Psoas muscle (tissue), 8 donors: ENCODE measurements at places on chromosomes 3 and 15. TPM values are rescaled to one million over a fixed set of nuclear protein-coding genes. Genes with fewer than 3 reads are reported as not detected.

DNA sequence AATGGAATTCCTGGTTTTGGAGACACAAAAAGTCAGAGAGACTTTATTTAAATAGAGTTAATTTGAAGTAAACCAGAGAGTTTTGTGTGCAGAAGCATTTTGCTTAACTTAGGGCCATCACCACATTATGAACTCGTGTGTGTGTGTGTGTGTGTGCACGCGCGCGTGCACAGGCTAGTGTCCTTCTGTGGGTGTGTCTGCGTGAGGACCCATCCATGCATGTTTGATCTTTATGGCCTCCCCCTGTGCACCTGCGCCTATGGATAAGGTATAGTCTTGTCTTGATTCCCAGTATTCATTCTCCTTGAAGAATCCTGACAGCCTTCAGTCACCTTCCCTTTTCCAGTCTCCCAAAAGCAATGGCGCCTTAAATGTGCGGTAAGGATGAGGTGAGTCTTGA lies 26.0 kb downstream of the MUC20 start:
- DNase-seq = no peak

GRCh38 chr15:53586799-53587198 lies 172.7 kb downstream of the WDR72 start:
- no peak for DNase-seq

- DNase-seq = no peak
Observed at GRCh38 chr3:192091831-192092230, 630.9 kb downstream of the PYDC2 start.

- no peak for DNase-seq
Observed at GRCh38 chr3:81823882-81824395, 62.5 kb upstream of the GBE1 start.

DNA sequence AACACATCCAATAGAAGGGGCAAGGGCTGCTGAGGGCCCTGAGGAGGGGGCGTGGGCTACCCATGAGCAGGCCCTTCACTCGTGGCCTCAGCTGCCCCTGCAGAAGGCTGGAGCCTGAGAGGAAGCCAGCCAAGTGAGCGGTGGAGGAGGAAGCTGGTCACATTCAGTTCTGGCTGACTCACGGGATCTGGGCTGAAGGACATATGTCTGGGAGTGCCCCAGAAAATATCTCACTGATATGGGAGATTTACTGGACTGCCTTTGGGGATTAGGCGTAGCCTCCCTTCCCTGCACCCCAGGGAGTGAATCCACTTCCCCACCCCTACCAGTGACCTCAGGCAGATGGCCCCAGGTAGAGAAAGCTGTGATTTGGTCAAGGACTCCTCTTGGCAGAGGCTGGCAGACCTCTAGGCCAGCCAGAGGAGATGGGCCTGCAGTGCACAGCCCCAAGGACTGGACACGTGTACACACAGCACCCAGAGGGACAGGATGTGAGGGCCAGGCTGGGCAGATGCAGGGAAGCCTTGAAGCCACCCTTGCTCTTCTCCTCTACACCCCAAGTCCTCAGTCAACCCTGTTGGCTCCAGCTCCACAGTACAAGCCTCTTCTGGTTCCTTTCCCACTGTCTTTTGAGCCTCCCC lies 14.2 kb upstream of the ANKDD1A start:
- peak; percentile 75 for DNase-seq

DNA sequence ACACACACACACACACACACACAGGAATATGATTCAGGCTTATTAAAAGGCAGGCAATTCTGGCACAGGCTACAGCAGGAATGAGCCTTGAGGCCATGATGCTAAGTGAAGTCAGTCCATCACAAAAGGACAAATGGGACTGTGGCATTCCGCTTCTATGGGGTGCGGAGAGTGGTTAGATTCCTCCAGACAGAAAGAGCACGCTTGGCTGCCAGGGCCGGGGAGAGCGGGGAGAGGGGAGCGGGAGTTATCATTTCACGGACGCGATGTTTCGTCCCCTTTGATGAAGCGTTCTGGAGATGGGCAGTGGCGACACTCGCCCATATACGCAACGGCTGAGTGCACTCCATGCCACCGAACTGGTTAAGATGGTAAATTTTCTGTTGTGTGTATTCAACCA lies 58.5 kb upstream of the FAM174B start:
- no peak for DNase-seq

- DNase-seq = peak; percentile 40
Observed at GRCh38 chr3:52082951-52083350, 26.6 kb upstream of the DUSP7 start.

DNA sequence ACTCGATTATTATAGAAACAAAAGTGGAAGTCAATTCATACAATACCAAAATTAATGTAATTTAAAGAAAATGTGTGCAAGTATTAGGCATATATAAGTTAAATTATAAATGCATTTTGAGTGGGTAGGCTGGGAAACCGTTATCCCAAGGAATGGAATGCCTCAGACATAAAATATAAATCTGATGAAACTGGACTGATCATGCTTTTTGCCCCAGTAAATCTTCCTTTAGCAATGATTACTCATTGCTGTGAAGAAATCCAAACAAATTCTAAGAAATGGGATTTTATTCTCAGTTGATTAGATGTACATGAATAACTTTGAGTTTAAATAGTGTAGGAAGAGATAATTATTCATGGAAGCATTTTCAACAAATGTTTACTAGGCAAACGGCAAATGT lies 185.5 kb upstream of the KCNMB2 start:
- no peak for DNase-seq

DNA sequence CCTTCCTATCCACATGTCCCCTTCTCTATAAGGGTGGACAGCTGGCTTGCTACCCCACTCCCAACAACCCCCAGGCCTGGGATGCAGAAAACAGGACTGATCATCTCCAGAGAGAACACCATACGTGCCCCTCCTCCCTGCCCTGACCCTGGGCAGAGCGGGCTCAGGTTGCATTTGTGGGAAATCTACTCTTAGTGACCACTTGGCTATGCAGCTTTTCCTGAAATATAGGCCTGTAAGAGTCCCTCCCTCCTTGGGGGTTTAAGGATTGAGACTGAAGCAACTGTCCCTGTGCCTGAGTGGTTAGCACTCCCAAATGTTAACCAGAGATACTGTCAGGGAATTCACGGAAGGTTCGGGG lies 11.7 kb downstream of the SH2D7 start:
- DNase-seq = no peak

- DNase-seq = no peak
Observed at GRCh38 chr3:189108735-189109134, 63.0 kb upstream of the TPRG1 start.

DNA sequence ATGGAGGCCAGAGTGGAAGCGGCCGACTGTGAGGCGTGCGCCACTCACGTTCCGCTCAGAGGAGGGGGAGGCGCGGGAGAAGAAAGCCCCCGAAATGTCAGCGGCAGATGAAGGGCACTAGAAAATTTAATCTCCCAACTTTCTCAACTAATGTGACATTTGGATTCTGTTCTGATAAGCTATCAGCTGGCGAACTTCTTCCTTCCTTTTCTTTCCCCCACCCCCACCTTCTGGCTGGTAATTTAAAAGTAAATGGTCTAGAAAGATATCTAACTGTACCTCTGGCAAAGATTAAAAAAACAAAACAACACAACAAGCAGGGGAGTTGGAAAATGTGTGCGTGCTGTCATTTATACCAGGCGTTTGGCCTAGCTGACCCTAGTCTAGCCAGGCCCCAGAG lies 26.4 kb upstream of the TMEM115 start:
- DNase-seq = no peak

DNA sequence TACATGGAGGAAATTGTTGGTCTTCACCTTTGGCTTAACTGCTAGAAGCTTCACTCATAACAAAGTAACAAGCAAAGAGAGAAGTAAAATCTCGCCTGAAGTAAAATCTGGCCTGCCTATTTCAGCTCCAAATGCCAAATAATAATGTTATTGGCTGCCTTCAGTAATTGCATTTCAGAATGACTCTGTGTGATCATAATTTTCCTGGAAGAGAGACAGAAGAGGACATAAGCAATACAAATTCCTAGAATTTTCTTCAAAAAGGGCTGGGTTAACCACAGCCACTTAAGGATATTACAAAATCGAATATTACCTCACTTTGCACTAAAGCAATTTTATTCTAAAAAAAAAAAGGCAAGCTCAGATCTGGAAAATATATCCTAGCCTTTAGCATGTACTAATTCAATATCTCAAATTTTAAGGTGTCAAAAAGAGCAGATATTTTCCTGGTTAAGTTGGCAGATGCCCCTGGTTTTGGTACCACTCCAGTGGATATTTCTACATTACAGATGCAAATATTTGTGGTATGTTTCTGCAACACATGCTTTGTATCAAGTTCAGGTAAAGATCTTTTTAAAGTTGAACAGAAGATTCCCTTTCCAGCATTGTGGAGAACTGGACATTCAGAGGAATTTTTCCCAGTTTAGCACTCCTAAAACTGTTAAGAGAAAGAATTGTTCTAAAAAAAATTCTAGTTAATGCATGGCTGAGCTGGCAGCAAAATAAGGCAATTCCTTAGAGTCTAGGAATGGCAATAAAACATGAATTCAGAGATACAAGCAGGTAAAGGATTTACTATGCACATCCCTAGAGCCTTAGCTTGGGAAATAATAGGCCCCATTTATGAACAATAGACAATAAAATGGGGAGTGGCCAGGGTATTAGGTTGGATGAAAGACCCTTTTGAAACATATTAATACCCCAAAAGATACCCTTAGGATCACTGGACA lies 116.7 kb downstream of the STAC start:
- no peak for DNase-seq

MKRN2OS gene
- total RNA-seq = 1.5 TPM

TM4SF4 gene
- not detected for total RNA-seq

DNAH12 gene
- total RNA-seq = 0.05 TPM

OSBPL10 gene
- total RNA-seq = 4.6 TPM

LNP1 gene
- 1.7 TPM for total RNA-seq
